Hippocampal formation (tissue), 2 donors: ENCODE measurements at places on chromosomes 2 and 18.
A peak's percentile ranks its signal among the peaks of the same experiment; 100 is the strongest.

- DNase-seq = no peak
Observed at GRCh38 chr2:214830794-214831346, 21.4 kb upstream of the BARD1 start.

DNA sequence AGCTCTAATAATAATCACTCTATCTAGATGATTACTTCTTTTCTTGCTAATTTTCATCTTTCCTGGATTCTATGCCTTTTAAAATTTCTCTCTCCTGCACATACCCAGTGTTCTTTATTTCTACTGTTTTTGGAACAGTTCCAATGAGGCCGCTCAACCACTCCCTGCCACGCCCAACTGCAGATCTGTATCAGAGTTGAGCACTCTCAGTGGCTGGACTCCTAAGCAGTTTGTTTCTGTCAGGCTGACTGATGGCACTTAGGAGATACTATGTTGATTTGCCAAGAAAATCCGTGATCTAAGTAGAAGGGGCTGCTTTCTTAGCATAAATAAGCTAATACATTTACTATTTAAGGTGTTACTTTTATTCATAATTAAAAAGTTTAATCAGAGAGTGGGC, 192.8 kb downstream of the ARHGAP15 start:
- no peak for DNase-seq

DNA sequence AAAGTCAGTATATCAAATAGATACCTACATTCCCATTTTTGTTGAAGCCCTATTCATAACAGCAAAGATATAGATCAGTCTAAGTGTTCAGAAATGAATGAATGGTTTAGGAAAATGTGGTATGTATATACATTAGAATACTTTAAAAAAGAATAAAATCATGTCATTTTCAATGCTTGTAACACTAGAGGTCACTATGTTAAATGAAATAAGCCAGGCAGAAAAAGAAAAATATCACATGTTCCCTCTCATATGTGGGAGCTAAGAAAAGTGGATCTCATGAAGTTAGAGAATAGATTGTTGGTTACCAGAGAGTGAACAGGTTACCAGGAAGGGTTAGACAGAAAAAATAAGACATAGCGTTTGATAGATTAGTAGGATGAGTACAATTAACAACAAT, 1111.0 kb upstream of the SLC39A10 start:
- peak; percentile 21 for DNase-seq

DNA sequence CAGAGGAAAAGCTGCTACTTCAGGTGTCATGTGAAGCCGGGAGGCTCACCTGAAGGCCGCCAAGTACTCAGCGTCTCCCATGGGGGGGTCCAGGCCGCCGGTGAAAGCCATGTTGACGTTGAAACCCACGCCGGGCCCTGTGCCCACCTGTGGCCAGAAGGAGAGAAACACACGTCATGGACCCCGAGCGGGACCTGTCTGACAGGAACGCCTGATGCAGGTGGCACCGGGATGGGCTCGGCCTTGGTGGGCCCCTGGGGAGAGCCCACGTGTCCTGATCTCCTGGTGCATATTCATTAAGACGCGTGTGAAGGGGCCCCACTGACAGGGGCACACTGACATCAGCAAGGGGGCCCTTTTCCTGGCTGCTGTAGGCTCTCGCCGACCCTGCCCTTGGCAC, 233.2 kb downstream of the TWIST2 start:
- no peak for DNase-seq

DNA sequence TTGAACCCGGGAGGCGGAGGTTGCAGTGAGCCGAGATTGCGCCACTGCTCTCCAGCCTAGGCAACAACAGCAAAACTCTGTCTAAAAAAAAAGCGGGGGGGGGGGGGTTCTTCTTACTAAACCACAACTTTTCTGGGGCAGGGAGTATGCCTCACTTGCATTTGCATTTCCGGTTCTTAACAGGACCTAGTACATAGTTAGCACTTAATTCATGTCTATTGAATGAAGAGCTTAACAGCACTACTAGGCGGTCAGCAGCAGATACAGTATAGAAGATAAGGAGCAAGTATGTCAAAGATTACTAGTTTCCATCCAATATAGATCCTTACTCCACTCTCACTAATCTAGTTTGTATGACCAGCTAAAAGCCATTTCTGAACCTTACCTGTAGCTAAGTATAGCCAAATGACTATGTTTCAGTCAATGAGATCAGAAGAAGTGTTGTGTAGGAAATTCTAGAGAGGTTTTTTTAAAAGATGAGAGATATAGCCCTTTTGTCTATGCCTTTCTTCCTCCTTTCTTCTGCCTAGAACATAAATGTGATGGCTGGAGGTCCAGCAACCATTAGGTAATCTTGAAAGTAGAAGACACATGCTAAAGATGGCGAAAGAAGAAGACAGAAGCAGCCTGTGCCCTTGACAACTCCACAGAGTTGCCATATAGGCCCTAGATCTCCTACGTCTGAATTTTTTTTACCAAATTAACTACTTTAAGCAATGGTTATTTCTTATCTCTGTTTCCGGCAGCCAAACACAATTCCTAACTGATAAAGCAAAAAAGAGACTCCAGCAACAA, 11.3 kb downstream of the HYCC2 start:
- DNase-seq = no peak

DNA sequence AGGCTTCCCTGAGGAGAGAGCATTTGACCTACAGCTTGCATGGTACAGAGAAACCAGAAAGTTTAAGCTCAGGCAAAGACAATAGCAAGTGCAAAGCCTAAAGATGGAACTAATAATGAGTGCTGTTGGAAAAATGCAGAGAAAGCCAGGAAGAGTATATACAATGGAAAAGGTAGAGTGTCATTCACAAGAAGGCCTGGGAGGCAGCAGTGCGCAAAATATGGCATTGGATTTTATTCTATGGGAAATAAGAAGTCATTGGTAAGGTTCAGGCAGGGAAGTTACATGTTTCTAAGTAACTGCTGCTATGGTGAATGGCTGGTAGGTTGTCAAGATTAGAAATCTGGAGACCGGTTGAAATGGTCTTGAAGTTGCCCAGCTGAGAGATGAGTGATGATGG, 2167.3 kb upstream of the CELF4 start:
- DNase-seq = no peak

- no peak for DNase-seq
Observed at GRCh38 chr18:3088449-3088848, 75.5 kb upstream of the LPIN2 start.

DNA sequence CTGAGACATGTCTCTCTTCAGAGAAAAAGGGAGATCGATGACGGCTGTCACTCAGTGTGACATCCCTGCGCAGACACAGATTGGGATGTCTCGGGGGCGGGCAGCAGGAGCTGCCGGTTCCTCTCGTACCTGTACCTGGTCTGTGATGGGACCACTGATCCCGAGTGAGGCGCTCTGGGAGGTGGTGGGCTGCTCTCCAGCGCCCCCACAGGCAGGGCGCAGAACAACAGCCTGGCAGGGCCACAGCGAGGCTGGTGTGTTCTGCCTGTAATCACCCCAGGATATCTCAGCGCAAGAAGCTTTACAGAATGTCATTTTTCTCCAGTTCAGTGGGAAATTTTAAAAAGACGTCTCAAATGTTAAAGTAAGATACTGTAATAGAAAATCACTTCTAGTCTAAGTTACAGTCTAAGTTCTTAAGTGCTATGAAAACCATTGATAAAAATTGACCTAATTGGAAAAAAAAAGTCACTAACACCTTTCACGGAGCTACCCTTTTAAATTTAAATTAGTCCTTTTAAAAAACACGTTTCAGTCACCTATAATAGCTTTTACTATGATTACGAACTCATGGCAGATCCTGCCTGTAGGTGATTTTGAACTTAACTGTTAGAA, 189.8 kb downstream of the SNTG2 start:
- DNase-seq = no peak

DNA sequence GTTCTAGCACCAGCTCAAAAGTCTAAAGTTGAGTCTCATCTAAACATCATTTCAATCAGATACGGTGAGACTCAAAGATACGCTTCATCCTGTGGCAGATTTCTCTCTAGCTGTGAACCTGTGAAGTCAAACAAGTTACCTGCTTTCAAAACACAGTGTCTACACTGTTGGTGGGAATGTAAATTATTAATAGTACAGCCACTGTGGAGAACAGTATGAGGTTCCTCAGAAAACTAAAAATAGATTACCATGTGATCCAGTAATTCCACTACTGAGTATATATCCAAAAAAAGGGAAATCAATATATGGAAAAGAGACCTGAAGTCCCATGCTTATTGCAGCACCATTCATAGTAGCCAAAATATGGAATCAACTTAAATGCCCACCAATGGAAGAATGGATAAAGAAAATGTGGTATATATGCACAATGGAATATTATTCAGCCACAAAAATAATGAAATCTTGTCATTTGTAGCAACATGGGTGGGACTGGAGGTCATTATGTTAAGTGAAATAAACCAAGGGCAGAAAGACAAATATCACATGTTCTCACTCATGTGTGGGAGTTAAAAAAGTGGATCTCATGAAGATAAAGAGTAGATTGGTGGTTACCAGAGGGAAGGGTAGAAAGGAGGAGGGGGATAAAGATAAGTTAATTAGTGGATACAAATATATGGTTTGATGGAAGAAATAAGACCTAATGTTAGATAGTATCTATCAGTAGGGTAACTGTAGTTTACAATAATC, 11.7 kb downstream of the UBR3 start:
- DNase-seq = no peak

GRCh38 chr2:232367016-232367415, 11.5 kb upstream of the ALPP start:
- DNase-seq = no peak

DNA sequence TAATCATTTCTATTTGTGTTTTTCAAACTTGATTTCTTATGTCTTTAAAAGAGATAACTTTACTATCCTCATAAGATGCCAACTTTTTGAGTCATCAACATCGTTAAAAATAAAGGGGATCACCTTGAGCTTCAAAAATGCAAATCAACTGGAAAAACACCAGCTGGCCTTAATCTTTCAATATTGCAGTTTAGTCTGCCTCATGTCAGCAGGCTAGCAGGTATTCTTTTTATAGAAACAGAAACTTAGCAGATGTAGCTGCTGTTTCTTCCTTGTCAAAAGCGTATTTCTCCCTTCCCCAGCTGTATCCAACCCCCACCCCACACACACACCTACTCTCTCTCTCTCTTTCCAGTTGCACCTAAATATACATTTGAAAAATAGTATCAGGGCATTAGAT, 154.1 kb upstream of the ZNF804A start:
- DNase-seq = no peak

DNA sequence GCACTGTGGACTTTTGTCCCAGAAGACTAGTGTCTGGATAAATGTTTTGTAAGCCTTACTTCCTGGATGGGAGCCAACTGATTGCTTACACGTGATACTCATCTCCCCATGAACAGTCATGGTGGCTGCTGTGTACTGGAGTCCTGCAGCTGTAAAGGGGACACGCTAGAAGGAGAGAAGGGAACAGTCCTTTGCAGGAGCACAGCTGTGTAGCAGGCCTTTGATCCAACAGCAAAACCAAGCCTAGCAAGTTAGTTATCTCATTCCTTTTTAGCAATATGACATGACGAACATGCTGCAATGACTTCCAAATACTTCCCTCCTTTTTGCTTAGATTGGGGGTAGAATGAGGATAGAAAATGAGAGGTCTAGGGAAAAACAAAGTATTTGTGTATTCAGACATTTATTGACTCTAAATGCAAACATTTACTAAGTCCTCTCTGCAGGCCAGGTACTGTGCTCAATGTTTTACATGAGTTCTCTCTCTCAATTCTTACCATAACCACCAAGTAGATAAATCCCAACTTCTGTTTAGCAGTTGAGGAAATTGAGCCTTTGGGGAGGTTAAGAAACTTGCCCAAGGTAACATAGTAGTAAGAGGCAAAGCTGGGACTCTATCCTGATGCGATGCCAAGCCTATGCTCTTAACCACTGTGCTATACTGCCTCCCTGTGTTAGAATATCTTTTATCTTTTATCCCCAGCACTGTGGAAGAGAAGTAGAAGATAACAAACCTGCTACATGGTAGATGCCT, 55.4 kb upstream of the CD28 start:
- DNase-seq = peak; percentile 68

DNA sequence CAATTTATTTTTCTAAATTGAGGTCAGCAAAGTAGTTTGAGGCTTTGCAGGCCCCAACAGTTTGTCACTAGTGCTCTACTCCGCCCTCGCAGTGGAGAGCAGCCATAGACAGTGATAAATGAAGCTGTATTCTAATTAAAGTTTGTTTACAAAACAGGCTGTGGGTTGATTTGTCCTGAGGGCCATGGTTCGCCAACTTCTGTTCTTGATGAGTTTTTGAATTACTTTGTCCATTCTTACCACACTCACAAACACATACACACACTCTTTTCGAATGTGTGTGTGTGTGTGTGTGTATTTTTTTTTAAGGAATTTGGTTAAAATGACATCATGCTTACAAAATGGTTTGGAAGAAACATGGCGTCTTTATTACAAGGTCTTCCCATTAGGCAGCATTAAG, 68.6 kb downstream of the MTCL1 start:
- DNase-seq = no peak

- no peak for DNase-seq
Observed at GRCh38 chr2:155905657-155906056, 426.9 kb downstream of the NR4A2 start.

DNA sequence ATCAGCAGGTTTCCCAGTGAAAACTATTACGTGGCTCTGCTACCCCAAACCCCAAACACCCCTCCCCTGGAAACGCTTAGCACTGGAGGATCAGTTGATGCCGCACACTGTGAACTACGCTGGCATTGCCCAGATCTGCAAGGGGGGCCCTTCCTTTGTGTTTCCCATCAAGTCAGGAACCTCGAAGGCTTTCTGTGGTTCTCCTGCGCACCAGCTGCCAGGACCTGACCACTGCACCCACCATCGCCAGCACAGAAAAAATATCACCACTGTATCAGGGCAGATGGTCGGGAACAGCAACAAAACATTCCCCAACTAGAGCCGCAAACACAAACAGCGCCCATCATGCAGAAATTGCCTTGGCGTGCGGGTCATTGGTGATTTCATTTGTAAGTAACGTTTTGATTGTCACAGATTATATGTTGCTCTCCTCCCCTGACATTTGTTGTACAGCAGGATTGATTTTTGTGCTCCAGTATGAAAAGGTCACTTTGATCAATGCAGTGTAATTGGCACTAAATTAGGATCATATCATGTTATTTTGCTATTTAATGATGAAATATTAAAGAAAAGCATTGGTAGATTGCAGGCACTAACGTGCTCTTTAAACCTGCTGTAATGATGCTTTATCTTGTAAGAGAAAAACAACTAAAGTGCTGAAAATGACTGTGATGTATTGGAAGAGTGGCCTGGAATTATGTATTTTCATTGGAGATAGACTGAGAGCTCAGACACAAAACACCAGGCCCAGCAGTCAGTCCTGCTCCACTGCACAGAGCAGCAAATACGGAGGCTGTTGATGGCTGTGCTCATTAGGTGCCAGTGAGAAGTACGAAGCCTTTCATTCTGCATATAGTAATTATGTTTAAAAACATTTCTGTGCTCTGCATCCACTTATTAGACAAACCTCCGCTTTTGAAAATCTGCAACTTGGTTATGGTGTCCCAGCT, 833.2 kb upstream of the SALL3 start:
- no peak for DNase-seq

DNA sequence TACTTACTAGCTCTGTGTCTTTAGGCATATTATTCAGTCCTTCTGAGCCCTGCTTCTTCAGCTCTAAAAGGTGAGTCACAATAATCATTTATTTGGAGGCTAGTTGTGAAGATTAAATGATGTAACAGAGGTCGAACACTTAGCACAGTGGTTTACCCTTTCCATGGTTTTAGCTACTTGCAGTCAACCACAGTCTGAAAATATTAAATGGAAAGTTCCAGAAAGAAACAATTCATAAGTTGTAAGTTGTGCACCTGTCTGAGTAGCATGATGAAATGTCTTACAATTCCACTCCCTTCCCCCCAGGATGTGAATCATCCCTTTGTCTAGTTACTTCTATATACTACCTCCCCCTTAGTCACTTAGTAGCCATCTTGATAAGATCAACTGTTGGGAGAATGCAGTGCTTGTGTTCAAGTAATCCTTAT, 217.6 kb upstream of the THUMPD2 start:
- no peak for DNase-seq
